ENCODE measurements at places on chromosomes 11 and 22.
A peak's percentile ranks its signal among the peaks of the same experiment; 100 is the strongest.

- no peak for DNase-seq
Observed at GRCh38 chr11:75476739-75477613, 44.0 kb upstream of the KLHL35 start.

- no peak for DNase-seq
Observed at GRCh38 chr11:132046288-132046865, 676.0 kb downstream of the NTM start.

DNA sequence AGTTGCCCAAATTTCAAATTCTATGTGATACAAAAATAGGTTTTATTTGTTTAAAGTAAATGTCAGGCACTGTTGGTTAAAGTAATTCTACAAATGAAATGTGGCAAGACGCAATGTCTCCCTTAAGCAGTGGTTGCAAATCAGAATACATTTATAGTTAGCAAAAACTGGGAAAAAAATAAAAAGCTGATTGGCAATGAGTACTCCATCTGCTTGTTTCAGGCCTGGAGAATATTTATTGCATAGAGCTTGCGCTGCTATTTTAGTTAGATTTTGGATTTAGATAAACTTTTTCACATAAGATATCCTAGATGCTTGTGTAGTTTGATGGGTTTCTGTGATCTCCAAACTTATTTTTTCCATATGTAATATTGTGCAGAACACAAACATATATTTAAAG, 224.0 kb upstream of the MPPED2 start:
- DNase-seq = no peak

DNA sequence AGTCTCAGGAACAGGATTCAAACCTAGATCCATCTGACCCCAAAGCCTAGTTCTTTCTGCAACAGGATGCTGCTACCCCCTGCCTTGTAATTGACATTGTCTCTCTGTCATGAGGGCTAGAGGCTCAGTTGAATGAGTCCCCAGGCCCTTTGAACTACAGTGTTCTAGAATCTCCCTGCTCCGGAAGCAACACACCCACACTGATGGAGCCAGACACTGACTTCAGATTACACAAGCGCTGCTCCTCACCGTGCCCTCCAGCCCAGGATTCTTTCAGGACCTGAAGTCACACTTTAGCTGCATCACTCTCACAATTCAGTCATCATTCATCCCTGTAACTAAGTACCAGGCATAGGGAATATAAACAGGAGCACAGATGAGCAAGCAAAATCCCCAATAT, 69.6 kb downstream of the RAB30 start:
- peak; percentile 28 for DNase-seq

DNA sequence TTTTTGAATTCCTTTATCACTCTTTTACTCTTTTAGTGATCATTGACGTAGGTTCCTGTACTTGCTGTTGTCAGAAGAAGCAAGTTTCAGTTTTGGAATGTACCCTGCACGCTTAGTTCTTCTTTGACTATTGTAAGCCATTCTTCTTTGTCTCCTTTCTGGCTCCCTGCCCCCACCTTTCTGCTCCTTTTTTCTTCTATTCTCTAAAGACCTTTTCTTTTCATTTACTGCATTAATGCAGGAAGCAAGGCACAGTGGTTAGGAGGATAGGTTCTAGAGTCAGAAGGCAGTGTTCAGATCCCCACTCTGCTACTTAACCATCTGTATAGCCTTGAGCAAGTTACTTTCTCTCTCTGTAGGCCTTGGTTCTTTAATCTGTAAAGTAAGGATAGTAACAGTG, 33.7 kb upstream of the RAG2 start:
- DNase-seq = no peak

DNA sequence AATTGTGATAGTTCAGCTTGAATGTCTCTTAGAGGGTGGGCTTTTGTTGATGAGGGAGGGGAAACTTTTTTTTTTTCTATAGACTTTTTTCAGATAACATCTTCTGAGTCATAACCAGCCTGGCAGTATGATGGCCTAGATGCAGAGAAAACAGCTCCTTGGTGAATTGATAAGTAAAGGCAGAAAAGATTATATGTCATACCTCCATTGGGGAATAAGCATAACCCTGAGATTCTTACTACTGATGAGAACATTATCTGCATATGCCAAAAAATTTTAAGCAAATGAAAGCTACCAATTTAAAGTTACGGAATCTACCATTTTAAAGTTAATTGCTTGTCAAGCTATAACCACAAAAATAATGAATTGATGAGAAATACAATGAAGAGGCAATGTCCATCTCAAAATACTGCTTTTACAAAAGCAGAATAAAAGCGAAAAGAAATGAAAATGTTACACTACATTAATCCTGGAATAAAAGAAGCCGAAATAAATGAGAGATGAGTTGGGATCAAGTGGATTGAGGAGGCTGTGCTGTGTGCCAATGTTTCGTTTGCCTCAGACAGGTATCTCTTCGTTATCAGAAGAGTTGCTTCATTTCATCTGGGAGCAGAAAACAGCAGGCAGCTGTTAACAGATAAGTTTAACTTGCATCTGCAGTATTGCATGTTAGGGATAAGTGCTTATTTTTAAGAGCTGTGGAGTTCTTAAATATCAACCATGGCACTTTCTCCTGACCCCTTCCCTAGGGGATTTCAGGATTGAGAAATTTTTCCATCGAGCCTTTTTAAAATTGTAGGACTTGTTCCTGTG, 3.9 kb downstream of the MALAT1 start:
- DNase-seq = no peak

GRCh38 chr11:59271811-59272327, 59.1 kb upstream of the MPEG1 start:
- no peak for DNase-seq

GRCh38 chr11:65872586-65873317, at the start of gene EFEMP2:
Gene EFEMP2, minus strand, starts transcription at chr11:65872800. Its CDS starts 446 bp downstream, at chr11:65872354.
- no peak for DNase-seq

DNA sequence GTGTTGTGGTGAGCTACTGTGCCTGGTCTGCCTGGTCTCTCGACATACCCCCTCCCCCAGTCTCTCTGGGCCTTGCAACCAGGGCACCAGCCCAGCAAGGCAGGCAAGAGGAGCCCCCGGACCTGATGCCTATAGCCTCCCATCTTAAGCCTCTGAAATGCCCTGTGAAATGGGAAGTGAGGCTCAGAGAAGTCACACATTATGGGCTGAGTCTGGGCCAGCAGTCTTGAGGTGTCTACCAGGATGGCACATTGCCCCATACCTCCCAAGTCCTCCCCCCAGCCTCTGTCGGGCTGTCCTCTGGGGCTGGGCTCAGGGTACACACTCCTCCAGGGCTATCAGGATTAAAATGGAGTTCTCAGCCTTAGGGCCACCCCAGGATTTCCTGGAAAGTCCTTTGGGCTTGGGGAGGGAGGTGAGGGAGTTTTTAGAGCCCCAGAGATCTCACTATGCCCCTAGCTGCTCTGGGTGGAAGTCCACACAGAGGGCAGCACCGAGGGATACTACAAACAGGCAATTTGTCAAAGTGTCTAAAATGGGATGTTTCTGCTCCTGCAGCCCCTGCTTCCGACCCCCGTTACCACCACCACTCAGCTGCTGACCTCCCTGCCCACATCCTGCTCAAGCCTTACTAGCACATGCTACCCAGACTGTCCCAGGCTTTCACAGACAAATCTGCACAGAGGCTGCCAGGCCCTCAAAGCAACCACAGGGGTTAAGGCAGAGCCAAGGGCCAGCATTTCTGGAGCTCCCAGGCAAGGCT, 3.1 kb upstream of the SH3BP1 start:
- no peak for DNase-seq

DNA sequence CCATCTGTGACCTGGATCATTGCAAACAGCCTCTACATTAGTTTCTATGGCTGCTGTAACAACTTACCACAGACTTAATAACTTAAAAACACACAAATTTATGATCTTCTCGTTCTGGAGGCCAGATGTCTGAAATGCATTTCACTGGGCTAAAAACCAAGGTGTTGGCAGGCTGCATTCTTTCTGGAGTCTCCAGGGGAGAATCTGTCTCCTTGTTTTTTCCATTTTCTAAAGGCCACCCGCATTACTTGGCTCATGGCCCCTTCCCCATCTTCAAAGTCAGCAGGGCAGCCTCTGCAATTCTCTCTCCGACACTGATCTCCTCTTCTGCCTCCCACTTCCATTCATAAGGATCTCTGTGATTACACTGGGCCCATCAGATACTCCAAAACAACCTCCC, 11.6 kb downstream of the SCGB1A1 start:
- no peak for DNase-seq

GRCh38 chr11:117879516-117880480, 3.3 kb upstream of the FXYD6 start:
- no peak for DNase-seq

DNA sequence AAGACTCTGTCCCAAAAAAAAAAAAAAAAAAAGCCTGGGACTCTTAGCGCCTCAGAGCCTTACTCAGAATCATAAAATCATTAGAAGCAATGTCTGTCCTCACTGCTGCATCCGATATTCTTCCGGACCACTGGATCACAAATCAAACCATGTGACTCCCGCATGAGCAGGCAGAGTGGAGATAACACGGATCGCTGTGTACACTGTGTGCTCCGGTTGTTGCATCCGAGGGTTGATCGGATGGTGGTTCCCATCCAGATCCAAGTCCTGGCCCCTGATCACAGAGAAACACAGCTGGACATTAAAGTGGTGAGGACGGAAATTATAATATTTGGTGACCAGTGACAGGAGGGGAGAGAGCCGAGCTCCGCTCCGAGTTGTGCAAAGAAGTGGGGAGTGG, 9.7 kb upstream of the TXNRD2 start:
- DNase-seq = no peak

DNA sequence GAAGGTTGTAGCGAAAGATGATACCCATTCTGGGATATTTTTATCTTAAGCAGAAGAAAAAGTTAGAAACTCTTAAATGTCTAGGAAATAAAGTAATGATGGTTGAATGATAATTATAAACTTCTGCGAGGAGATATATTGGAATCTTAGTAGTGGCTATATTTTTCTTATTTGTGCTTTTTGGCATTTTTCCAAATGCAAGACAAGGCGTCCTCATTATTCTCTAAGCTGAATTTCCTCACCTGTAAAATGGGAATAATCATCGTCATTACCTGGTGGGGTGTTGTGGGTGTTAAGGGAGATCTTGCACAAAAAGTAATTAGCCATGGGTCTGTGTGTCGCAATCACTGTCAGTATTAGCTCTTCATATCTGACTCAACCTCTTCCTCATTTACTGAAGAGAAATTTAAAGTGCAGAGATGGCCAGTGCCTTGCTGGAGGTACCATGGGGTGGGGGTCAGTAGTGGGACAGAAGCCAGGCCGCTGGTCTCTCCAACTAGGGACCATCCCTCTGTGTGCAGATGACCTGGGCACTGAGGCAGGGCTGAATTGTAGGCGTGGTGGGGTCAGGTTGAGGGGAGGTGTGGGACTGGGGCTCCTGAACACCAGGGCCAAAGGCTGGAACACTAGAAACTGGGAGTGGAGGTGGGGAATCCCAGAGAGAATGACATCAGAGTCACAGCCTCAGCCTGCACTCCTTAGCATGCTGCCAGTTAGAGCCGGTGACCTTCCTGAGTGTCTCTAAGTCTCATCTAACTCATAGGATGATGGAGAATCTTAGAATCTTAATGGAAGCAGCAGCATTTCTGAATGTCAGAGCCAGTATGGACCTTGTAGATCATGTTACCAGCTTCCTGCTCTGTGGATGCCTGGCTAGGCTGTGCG, 4.1 kb downstream of the PITPNM1 start:
- DNase-seq = no peak

GRCh38 chr11:44047931-44048431, at the start of gene ACCSL:
Gene ACCSL, plus strand, starts transcription at chr11:44047981. Its CDS starts 56 bp downstream, at chr11:44048037.
- DNase-seq = no peak

- no peak for DNase-seq
Observed at GRCh38 chr22:48279461-48279756, 1517.0 kb downstream of the TBC1D22A start.

DNA sequence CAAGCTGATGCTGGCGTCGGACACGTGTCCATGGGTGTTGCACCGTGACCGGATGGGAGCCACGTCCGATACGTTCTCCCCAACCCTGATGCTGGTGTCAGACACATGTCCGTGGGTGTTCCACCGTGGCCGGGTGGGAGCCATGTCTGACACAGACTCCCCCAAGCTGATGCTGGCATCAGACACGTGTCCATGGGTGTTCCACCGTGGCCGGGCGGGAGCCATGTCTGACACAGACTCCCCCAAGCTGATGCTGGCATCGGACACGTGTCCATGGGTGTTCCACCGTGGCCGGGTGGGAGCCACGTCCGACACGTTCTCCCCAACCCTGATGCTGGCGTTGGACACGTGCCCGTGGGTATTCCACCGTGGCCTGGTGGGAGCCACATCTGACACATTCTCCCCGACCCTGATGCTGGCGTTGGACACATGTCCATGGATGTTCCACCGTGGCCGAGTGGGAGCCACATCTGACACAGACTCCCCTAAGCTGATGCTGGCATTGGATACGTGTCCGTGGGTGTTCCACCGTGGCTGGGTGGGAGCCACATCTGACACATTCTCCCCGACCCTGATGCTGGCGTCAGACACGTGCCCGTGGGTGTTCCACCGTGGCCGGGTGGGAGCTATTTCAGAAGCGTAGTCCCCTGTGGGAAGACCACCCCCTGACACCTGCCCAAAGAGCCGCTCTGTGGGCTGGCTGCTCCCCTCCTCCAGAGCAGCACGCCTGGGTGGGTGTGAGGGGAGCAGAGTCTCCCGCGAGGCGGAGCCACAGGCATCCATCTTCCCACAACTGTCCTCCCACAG, 20.0 kb downstream of the SELENOO start:
- DNase-seq = no peak

GRCh38 chr11:20000022-20000350, 160.3 kb downstream of the DBX1 start:
- no peak for DNase-seq

DNA sequence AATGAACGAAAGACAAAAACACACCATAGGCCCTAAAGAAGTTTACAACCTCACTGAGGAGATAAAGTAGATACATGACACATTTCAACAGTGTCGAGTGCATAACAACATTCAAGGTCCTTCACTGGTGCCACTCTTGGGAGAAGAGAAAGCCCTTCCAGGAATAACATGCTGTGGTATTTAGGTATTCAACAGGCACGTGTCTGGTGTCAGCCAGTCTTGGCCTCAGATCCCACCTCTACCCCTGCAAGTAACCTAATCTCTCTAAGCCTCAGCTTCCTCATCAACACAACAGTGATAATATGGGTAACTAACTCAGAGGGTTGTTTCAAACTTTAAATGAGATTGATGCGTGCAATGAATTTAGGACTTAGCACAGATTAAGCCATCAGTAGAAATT, 235.0 kb upstream of the ZC3H12C start:
- no peak for DNase-seq

GRCh38 chr11:19938169-19938856, 222.0 kb downstream of the DBX1 start:
- no peak for DNase-seq

DNA sequence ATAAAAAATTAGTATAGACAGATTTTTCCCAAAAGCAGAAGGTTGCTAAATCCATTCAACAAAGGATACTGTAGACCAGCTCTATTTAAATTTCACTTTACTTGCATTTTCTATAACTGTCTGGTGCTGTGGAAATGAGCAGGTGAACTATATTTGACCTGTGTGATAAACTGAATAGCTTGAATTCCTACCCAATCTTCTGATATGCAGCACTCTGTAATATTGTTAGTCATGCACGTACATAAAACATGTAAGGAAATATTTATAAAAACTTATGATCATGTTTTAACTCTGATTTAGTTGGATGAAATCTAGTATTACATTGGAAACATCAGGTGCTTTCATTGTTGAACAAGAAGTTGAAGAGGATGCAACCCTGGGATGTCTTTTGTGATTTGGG, 213.6 kb downstream of the DBX1 start:
- no peak for DNase-seq

GRCh38 chr11:1207401-1208143, 15.3 kb upstream of the MUC5B start:
- no peak for DNase-seq

- no peak for DNase-seq
Observed at GRCh38 chr11:4167758-4168157, 73.2 kb downstream of the RRM1 start.
